ENCODE measurements at places on chromosomes 3 and 15. TPM values are rescaled to one million over a fixed set of nuclear protein-coding genes. Genes with fewer than 3 reads are reported as not detected.

The C3orf85 gene
- not detected for total RNA-seq

The CILP gene
- under 0.01 TPM for total RNA-seq

DNA sequence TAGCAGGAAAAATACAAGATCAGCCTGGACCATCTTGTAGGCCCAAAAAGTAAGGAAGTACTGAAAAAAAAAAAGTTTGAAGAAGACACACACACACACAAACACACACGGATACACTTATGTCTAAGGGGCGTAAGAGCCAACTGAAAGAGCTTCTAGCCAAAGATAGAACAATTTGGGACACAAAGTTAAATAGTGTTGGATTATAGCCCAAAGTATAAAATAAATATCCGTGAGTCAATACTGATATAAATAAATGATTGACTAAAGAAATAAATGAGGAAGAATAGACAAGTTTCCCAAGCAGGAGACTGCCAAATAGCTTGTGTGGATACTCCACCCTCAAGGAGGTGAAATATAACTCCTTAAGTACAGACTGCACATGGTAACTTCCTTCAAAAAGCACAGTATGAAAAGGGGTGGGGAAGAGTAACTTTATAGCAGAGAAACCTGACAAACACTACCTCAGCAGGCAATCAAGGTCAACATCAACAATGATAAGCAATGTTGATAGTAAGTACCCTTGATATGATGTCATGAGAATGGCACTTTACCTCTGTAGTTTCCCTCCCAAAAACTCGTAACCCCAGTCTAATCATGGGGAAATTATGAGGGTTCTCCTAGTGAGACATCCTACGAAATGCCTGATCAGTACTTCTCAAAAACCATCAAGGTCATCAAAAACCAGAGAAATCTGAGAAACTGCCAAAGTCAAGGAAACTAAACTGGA lies 187.3 kb upstream of the ATP11B start:
- no peak for DNase-seq

- no peak for DNase-seq
These were observed 221.7 kb upstream of the TMC3 start for GRCh38 chr15:81595752-81596151.

All from fibroblast of villous mesenchyme (primary cell).